ENCODE measurements at places on chromosomes 1 and 21.

- no peak for DNase-seq
Measured at GRCh38 chr1:108565081-108565480, 5.2 kb downstream of the EEIG2 start.

DNA sequence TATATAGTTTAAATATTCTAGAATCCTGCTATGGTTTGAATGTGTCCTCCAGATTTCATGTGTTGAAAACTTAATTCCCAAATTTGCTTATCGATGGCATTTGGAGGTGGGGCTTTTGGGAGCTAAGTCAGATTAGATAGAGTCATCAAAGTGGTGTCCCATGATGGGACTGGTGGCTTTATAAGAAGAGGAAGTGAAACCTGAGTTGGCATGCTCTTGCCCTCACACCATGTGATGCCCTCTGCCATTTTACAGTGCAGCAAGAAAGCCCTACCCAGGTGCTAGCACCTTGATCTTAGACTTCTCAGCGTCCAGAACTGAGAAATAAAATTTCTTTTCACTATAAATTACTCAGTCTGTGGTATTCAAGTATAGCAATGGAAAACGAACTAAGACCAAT lies 111.3 kb downstream of the TGFB2 start:
- DNase-seq: no peak

DNA sequence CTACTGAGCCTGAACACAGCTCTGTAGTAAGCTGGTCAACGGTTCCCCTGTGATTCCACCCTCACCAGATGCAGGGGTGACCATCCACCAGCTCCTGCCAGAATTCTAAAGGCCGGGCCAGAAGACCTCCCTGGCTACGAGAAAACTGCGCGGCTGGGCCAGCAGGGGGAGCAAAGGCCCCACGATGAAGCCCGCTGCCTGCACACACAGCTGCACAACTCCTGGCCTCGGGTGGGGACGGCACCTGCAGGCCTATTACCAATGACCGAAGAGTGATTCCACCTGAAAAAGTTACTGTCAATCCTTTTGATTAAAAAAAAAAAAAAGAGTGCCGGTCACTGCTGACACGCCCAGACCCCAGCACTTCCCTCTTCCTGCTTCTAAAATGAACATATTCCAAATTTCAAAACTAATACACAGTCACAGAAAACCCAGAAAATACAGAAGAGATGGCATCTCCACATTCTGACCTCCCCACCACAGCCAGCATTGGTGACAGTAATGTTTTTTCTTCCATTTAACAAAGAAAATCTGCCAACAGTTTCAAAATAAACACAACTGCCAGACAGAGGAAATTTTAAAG lies 49.8 kb upstream of the RIPK4 start:
- no peak for DNase-seq

- no peak for DNase-seq
Measured at GRCh38 chr1:152461544-152461943, 47.5 kb upstream of the CRNN start.

DNA sequence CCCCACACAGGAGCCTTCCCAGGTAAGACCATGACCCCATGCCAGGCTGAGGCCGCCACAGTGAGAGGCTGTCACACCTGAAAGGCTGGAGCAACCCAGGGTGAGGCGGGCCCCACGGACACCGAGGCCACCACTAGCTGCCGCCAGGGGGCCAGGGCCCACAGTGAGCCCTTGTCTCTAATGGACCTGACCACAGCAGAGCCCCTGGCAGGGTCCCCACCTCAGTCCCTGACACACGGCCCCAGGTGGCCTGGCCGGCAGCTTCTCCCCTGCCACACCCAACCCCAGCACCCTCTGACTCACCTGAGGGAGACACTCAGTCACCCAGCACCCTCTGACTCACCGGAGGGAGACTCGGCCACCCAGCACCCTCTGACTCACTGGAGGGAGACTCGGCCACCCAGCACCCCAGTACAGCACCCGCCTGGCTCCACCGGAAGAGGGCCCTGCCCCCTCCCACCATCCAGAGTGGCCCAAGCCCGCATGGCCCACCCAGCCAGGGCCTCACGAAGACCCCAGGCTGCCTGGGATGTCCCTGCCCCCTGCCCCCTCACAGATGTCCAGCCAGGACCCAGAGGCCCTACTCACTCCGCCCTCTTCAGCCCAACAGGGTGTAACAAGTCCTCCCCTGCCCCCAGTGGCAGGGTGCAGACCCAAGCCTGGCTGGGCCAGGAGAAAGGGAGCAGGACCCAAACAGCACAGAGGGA lies 4.4 kb downstream of the DVL1 start:
- no peak for DNase-seq

DNA sequence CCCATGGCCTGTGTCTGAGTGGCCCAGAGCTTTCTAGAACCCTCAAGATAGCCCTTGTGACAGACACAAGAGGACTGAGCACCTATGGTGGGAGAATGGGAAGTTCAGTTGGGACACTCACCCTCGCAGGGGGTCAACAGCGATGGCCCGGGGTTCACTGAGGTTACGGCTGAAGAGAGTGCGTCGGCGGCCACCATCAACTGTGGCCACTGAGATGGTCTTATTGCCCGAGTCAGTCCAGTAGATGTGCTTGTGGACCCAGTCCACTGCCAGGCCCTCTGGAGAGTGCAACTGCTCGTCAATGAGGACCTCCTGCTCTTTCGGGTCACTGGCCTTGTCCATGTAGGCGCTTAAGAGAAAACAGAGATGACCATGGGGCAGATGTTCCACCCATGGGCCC lies 25.7 kb upstream of the MAGOH start:
- no peak for DNase-seq

DNA sequence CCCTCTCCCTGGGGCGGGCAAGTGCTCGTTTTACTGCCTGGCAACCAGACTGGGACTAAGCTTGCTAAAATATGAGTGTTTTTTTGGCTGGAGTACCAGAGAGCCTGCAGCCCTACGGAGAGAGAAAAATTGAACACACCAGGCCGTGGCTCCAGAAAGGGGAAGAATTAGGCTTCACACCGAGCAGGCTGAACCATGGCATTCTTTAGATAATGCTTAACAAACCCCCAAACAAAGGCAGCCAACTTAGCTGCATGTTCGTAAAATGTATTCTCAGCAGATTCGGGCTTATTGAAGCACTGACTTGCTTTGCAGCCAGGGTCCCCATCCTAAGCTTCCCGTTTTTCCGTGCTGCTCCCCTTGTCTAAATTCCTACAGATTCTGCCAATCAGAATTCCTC lies 76.6 kb downstream of the LMX1A start:
- no peak for DNase-seq

DNA sequence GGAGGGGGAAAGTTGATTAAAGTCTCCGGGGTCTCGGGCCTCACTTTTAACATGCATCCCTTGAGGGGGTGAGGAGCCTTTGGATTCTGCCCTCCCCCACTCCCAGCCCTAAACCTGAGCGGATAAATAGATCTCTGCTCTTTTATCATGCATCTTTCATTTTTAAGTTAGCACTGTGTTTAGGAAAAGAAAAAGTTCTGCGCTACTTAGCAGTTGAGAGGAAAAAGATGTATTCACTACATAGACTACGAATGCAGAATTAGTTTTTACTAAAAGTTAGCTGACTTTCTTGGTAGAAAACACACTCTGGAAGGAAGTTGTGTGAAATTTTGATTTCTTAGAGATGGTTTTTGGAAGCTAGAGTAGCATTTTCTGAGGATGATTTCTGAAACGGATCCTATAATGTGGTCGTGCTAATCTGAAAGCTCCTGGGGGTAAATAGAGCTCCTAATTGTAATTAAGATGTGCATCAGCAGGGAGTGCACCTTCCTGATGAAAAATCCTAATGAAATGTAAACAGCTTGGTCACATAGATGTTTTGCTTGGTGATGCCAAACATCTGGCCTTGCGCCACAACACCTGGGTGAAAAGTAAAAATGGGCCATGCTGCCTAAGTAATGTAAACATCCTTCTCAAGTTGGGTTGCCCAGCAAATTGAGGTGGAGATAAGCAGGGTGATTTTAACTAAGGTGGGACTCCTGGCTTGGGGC lies 1.8 kb downstream of the ROR1 start:
- no peak for DNase-seq

DNA sequence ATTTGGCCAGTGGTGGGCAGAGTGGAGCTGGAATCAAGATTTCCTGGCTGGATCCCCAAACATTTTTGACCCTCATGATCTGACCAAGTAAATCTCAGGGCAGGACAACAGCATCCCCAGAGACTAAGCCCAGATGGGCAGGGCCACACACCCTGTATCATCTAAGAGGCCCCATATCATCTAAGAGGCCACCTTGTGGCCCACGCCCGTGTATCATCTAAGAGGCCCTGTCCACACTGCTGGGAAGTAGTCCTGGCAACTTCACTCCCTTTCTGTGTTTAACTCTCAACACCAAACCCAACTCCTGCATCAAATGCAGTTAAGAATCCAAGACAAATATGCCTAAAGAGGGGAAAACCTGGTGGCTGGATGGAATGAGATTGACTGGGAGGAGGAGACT lies 81.6 kb upstream of the SSX2IP start:
- DNase-seq: no peak

DNA sequence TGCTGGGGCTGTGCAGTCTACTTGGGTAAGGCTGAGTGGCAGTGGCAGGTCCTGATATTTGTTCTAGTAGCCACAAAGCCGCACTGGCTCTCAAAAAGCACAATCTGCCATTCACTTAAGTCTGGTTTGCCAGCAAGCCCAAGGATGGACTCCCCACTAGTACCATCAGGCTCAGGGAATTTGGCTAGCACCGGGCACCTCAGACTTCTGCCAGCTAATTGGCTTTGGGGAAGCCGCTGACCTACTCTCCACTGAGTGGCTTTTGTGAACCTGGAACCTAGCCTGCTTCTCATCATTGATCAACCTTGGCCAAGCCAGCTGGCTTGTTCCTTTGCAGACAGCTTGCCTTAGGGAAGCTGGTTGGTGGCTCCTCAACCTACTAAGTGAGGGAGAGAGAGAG lies 83.1 kb downstream of the ESRRG start:
- no peak for DNase-seq

GRCh38 chr1:62625415-62625814 lies 28.1 kb downstream of the ANGPTL3 start:
- DNase-seq: no peak

GRCh38 chr1:178686407-178686806 lies 38.6 kb upstream of the RALGPS2 start:
- no peak for DNase-seq

GRCh38 chr21:24131056-24131455 lies 1476.2 kb downstream of the MRPL39 start:
- DNase-seq: no peak

DNA sequence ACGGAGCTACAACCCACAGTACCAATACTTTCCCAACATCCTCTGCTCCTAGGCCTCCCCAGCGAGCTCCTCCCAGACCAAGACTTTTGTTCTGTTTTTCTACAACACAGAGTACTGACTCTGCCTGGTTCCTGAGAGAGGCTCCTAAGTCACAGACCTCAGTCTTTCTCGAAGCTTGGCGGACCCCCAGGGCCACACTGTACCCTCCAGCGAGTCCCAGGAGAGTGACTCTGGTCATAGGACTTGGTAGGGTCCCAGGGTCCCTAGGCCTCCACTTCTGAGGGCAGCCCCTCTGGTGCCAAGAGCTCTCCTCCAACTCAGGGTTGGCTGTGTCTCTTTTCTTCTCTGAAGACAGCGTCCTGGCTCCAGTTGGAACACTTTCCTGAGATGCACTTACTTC lies 20.6 kb downstream of the PLA2G5 start:
- no peak for DNase-seq

DNA sequence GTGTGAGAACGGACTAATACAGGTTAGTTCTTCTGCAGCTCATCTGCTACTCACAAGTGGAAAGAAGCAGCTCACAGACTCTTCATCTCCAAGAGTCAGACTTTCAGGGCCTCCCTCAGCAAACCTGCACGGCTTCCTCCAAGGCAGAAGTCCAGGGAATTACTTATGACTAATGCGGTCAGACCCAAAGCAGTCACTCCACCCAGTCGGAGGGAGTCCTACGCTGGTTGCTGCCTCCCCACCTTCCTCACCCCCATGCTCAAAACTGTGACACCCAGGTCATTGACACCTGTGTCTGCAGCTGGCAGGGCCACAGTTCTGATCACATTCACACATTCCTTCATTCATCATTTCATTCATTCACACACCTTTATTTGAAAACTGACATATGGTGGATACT lies 38.4 kb upstream of the PRDM2 start:
- no peak for DNase-seq

DNA sequence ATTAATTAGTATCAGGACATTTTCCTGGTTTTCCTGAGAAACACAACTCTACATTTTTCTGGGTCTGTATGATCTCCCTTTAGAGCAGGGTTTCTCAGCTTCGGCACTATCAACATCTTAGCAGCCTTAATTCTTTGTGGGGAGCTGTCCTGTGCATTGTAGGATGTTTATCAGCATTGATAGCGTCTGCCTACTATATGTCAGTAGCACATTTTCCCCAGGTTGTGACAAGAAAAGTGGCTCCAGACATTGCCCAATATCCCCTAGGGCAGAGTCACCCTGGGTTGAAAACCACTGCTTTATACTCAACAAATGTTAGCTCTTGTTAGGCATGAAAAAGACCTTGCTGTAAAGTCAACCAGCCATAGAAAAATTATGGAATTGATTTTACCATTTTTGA lies 195.1 kb upstream of the FMN2 start:
- no peak for DNase-seq

GRCh38 chr1:59345221-59345620 lies 48.3 kb downstream of the FGGY start:
- DNase-seq: no peak

GRCh38 chr1:116420417-116421200 lies 47.6 kb downstream of the ATP1A1 start:
- DNase-seq: no peak

- no peak for DNase-seq
Measured at GRCh38 chr1:53634571-53634979, 104.4 kb downstream of the GLIS1 start.

GRCh38 chr1:202531472-202531811 lies 178.8 kb downstream of the SYT2 start:
- DNase-seq: no peak

DNA sequence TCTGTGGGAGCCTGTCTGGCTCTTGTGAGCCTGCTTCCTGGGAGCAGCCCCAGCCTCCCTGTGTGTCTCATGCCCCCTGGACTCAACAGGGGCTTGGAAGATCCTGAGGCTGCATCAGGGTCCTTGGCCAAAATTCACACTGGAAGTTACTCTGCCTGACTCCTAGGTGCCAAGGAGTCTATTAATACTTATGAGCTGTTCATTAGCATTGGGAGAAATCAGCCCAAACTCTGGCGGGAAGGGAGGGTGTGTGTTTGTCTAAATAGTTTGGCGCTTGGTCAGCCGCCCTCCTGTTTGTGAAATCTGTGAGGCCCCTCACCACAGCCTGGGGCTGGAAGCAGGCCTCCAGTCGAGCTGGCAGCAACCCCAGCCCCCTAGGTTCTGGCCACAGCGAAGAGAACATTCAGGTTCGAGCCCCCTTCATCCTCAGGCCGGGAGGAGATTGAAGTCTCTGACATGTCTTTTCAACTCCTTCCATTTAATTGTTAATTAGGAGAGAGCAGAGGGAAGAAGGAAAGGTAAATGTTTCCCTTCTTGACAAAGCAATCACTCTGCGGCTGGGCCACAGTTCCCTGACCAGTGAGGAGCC lies 82.1 kb upstream of the F3 start:
- no peak for DNase-seq

DNA sequence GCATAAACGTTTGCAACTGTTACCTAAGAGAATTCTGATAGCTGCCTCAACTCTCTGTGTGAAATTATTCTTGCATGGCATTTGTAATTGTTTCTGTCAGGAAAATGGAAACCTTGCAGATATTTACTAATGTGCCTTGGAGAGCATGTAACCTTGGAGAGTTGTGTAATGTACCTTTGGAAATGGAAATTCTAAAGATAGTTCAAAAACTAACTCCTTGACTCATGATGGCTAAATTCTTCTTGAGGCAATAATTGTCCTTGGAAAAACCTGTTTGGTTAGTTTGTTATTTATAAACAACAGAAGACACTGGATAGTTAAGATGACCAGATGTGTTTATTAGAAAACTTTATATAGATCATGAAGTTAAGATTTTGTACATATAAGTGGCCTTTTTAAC lies 1033.8 kb downstream of the PLA2G4A start:
- DNase-seq: no peak
